ENCODE measurements at places on chromosomes 16 and 17.

DNA sequence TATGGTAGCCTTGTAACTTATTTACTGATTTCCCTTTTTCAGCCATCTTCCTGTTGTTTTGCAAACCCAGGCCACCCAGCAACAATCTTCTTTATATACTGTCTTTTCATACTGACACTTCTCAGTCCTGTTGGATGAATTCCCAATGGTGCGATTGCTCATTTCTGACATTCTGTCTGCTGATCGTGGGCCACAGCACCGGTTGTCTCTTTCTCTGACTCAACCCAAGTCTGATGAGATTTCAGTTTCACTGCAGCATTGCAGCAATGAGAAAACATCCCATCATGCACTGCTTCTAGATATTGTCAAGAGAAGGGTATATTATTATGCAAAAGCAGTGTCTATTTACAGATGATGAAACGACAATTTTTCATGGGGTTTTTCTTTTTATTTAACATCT is 349.2 kb upstream of the HSBP1 start:
- DNase-seq = no peak

DNA sequence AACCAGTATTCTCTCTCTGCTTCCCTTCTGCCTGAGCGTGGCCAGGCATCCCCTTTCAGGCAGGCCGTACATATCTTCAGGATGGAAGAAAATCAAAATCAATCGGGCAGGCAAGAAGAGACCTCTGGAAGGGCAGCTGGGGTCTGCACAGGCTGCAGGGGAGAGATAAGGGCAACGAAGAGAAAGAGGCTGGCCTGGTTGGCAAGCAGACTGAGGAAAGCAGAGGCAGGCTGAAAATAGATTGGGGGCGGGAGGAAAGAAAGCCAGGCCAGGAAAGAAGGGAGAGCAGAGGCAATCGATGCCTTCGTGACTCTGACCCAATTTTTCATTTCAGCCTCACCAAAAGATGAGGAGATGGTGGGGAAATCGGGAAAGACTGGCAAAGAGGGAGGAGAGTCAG is 18.1 kb downstream of the PIPOX start:
- no peak for DNase-seq

DNA sequence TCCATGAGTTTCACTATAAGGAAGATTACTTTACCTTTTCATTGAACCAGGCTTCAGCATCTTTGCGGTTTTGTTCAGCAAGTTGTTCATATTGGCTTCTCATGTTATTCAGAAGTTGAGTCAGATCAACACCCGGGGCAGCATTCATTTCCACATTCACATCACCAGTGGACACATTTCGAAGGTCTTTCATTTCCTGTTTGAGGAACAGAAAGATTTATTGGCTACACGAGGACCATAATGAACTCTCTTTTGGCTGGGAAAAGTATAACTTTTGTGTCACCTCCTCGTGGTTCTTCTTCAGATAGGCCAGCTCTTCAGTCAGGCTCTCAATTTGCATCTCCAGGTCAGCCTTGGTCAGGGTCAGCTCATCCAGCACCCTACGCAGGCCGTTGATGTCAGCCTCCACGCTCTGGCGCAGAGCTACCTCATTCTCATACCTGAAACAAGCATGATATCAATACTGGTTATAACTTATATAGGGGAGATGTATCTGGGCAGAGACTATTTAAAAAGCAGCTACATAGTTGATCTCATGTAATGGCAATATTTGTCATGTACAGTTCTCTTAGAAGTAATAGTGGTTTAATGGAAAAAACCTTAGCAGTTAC is 2.1 kb downstream of the KRT10 start:
- no peak for DNase-seq

DNA sequence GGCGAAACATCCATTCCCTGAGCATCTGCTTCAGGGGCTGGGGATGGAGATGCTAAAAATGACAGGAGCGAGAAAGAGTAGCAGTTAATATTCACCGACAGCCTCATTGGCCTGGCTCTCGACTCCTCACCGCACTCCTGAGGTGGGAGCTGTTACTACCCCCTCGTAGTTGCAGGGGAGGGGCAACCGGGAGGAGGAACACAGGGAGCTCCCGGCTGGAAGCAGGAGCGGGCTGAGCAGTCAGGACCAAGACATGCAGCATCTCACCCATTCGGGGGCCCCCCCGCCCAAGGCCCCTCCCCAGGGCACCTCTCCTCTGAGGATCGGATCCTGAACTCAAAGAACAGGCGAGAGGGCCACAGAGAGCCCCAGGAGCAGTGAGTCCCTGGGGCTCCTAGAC is 4.5 kb upstream of the ACSF3 start:
- no peak for DNase-seq

- no peak for DNase-seq
These were observed 14.3 kb downstream of the PRCD start for GRCh38 chr17:76554131-76554530.

DNA sequence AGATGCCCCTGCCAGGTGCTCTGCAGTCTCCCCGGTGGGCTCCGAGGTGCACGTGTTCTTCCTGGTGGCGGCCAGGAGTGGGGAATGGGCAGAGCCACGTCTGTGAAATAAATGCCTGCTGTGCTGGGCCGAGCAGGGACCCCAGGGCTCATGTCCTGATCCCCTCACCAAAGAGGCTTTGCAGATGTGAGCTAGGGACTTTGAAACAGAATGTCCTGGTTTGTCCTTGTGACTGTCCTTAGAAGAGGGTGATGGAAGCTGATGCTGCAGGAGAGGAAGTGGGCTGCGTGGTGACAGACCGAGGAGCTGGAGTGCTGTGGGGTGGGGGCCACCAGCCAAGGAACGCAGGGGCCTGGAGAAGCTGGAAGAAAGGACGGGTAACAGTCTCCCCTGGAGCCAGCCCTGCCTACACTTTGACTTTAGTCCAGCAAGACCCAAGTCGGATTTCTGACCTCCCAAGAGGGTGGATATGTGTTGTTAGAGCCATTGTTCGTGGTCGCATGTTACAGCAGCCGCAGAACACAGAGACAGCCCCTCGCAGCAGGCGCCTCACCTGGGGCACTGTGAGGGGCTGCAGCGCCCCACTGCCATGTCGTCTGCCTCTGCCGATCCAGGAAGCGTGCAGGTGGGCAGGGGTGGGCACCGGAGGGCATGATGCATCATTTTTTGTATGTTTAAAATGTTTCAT is 217.9 kb upstream of the CIBAR2 start:
- DNase-seq = no peak

GRCh38 chr16:56309008-56309407 is 116.3 kb downstream of the AMFR start:
- no peak for DNase-seq

DNA sequence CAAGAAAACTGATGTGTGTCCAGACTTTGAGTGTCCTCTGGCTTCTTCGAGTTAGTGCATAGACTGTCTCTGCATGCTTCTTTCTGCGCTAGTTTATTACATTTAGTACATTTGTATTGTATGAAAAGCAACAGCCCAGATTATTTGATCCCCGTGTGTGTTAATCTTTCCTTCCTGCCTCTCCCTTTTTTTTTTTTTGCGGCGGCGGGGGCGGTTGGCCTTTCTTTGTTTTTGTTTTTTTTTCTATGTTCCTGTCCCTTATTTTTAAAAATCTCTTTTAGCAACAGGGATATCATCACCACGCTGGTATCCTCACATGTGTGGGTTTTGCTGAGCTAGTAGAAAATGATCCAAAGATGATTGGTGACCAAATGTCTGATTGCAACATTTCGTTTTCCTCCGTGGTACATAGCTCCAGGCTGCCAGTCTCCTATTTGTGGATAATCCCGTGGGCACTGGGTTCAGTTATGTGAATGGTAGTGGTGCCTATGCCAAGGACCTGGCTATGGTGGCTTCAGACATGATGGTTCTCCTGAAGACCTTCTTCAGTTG is 9.4 kb downstream of the SCPEP1 start:
- DNase-seq = no peak

GRCh38 chr17:33113276-33113990 is 121.8 kb downstream of the SPACA3 start:
- no peak for DNase-seq

GRCh38 chr16:68355447-68356248 is 44.8 kb downstream of the PRMT7 start:
- no peak for DNase-seq

DNA sequence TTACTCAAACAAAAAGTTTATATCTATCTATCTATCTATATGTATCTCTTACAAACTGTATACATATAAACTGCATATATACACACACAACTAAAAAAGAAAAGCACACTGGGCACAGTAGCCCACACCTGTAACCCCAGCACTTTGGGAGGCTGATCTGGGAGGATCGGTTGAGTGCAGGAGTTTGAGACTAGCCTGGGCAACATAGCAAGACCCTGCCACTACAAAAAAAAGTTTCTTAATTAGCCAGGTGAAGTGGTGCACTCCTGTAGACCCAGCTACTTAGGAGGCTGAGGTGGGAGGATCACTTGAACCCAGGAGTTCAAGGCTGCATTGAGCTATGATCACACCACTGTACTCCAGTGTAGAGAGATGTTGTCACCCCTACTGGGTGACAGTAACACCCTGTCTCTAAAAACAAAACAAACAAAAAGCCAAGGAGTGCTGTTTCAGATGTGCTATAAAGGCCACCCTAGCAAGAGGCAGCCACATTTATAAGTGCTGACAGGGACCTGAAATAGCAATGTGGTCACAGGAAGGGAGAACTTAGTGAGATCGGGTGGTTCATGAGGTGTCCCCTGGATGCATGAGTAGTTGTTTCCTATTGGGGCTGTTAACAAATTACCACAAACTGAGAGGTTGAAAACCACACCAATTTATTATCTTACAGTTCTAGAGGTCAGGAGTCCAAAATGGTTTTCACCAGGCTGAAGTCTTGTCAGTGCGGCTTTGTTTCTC is 4.8 kb downstream of the CD2BP2 start:
- DNase-seq = no peak

- no peak for DNase-seq
These were observed 24.5 kb upstream of the HS3ST2 start for GRCh38 chr16:22789281-22789945.

DNA sequence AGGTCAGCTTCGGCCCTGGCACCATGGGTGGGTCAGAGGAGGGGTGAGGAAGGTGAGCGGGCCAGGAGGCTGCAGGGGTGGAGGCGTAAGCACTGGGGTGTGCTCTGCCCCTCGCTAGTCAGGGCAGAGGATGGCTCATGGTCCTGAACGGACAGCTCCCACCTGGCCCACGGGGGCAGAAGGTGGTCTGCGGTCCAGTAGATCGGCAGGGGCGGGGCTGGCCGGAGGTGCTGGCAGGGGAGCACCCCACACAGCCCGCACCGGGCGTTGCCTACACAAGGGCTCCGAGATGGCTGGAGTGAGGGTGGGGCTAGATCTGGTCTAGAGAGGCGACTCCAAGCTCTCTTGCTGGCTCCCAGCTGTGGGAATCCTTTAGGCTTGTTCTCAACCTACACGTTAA is 8.2 kb downstream of the NPTX1 start:
- no peak for DNase-seq
